Mucosa of descending colon (tissue), 3 donors: ENCODE measurements at places on chromosomes 6 and 20.

DNA sequence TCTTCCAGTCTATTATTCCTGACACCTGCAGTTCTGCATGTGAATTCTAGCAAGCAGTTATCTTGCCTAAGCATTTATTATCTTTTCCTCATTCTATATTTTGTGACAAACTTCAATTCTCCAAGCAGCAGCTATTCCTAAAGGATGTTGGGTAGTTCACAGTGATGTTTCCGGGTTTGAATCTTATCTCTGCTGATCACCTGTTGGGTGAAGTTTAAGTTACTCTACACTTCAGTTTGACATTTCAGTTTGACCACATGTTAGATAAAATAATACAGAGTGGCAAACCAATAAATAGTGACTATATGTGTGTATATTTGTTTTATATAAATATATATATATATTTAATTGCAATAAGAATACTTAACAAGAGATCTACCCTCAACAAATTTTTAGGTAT, 168.6 kb downstream of the ADGRG6 start:
- no peak for DNase-seq

- peak; percentile 95 for DNase-seq
Measured at GRCh38 chr20:35616465-35617396, 1.1 kb downstream of the SPAG4 start.

- DNase-seq, result no peak
Measured at GRCh38 chr6:62711750-62712149, 425.7 kb upstream of the KHDRBS2 start.

DNA sequence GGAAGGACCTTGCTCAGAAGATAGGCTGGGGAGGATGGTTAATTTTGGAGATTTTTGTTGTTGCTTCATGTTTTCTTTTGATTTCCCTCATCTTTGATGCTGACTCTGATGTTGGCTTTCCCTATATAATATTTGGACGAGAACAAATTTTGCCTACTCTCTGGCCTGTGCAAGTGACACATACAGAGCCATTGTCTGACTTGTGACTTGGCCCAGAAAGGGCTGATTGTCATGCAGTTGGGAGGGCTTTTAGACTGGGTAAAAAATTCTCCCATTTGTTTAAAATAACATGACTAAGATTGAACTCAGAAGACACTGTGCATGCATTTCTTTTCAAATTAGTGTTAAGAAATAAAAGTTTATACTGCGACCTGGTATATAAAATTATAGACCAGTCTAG, 98.6 kb upstream of the SUPT3H start:
- no peak for DNase-seq

DNA sequence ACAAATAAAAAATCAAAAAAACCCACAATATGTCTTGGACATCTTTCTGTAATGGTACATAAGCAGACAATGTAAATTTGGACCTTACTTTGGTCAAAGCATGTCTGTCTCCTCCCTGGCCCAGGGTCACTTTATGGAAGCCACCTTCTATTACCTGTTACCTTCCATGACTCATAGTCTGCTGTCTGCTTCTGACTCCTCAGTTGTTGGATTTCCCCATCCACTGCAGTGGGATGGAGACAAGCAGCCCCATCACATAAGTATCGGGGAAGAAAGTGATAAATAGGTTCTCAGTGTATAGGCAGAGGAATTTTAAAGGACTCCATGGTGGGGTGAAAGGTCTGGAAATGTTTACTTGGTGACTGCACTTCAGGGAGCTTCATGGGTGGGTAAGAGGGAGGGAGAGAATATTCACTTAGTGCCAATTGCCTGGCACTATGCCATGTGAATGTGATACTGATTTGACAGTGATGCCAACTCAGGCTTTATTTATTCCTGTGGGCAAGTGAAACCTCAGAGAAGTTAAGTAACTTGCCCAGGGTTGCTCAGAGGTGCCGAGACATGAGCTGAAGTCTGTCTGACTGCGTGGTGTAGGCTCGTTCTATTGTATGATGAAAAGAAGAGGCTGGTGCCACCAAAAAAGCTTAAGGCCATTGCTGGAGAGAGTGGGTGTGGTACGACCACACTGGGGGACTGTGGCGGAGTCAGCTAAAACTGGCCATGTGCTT, 175.6 kb upstream of the RNF24 start:
- DNase-seq, result no peak

DNA sequence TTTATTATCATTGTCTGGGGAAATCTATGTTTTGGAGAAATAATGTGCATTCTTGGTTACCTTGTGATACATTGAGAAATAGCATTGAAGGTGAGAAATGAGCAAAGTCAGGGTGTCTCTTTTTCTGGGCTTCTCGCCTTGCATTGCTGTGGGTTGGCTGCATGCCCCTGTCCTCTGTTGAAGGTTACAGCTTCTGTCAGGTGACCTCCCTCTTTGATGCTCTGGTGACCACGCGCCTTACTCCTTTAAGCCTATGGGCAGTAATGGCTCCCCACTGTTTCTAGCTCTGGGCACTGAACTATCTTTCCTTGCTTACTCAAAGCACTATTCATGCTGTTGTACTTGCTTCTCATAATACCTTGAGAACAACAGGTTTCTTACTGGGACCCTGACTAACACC, 14.6 kb downstream of the ADGRB3 start:
- DNase-seq, result no peak

DNA sequence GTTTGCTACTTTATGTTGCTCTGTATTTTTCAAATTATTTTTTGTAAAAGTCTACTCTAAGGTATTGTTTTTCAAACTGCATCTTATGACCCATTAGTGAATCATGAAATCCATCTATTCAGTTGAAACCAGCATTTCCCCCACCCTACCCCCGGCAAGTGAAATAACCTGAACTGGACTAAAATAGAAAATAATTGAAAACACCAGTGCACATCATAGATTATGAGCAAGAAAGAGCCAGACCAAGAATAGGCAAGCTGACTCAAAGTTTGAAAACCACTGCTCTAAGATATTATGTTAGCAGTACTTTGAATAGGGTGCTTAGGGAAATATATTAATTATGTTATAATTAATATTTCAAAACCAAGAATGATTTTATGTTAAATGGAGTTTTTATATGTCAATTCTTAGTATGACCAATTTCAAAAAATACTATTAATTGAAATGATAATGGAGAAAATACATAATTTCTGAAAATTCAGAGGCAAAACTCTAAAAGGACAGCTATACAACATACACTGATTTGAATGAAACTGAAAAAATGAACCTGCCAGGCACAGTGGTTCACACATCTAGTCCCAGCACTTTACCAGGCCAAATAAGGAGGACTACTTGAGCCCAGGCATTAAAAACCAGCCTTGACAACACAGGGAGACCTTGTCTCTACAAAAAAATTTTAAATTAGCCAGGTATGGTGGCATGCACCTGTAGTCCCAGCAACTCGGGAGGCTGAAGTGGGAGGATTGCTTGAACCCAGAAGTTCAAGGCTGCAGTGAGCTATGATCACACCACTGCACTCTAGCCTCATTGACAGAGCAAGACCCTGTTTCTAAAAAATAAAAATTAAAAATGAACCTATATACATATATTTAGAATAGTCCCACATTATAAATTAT, 112.0 kb downstream of the CDK19 start:
- DNase-seq, result no peak

- DNase-seq, result no peak
Measured at GRCh38 chr20:50608750-50609104, 82.6 kb downstream of the RIPOR3 start.

DNA sequence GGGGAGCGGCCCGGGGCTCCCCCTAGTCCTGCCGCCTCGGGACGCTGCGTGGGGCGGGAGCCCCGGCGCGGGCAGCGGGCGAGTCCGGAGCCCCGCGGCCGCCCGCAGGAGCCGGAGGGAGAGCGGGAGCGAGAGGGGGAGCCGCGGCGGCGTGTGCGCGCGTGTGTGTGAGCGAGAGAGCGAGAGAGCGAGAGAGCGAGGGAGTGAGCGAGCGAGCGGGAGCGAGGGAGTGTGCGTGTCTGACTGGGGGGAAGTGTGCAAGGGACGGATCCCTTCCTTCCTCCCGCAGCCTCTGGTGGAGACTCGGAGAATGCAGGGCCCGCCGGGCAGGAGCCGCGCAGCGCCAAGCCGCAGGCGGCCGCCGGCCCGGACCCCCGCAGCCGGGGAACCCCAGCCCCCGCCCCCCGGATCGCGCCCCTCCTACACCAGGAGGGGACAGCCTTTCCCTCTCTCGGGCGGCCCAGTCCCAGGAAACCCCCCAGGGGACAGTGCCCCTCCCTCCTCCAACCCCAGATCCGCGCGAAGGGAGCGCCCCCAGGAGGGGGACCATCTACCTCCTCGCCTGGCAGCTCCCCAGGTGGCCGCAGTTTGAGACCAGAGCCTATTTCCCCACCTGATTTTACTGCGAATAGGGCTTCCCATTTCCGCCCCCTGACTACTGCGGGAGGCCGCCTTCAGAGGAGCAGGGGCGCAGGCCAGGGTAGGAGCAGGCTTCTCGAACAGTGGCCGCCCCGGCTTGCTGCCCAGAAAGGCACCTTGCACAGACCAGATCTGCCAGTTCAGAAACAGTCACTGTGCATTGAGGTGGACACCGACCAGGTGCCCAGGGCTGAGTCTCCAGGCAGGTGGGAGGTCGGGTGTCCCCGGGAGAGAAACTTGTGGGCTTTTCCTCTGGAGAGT, at the start of gene CDH22:
Gene CDH22, minus strand, starts transcription at position 241 of the 900 bp plus-strand sequence. CDS start 57,204 bp downstream, outside the sequence.
- DNase-seq, result no peak

- no peak for DNase-seq
Measured at GRCh38 chr20:63765082-63765873, 25.7 kb downstream of the SLC2A4RG start.

DNA sequence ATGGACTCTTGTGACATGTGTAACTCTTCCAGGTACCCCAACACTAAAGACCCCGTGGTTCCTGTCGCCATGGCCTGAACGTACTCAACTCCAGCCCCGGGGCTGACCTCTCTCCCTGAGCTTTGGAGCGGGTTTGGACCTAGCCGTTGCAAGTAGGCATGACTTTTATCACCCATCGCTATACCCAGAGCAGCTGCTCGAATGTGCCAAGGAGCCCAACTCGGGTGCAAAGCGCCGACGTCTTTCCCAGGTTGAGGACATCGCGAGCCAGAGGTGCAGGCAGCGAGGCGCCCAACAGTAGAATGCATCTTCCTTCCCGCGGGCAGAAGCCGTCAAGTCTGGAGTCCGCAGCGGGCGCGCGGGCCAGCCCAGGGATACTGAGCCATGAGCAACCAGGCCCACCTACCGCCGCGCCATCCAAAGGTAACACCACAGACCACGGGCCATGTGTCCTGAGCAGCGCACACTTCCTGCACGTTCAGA, 5.7 kb upstream of the LAMP5 start:
- DNase-seq, result no peak

- DNase-seq, result no peak
Measured at GRCh38 chr6:14478381-14479225, 361.0 kb downstream of the CD83 start.

DNA sequence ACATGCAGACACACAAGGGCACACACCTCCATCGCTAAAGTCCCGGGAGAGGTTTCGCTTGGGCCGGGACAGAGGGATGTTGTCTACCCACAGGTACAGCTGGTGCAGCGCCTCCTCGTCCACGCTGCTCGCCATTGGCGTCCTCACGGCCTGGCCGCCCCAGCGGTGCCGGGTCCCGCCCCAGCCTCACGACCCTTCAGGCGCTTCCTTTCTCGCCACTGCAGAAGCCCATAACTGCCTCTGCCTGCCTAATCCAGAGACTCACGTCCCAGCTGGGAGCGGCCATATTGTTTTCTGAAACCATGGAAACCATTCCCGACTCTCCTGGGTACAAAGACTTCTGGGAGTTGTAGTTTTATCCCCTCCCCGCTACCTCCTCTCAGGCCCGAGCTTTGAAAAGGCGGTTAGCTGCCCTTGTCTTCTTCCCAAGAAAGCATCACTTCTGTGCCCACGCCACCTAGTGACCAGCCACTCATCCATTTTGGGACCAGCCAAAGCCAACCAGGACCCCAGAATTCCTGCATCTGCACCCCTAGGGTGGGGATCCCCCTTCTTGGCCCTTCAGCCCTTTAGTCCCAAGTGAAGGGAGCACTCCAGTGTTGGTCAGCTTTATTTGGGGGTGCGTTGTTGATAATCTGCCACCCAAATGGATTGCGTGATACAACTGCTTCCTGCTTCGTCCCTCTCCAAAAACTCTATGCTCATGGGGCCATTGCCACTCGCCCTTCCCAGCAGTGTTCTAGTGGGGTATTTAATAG, at the start of gene SPEF1:
Gene SPEF1, minus strand, starts transcription at position 296 of the 758 bp plus-strand sequence. Its CDS starts 161 bp downstream, at position 135.
- DNase-seq, result peak; percentile 87

DNA sequence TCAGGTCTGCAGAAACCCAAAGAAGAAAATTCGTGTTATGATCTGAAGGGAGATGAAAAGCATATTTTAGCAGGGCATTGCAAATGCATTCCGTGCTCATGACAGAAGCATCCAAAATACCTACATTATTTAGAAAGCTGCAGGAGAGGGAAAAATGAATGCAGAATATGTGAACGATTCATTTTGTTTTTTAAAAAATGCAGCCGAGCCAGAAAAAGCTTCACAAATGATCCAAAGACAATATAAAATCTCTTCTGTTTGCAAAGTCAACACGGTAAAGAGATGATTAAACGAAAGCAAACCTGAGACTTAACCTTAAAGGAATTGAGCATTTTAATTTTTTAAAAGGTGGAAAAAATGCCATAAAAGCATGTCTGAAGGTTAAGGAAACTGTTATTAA, 136.1 kb upstream of the SULF2 start:
- no peak for DNase-seq

DNA sequence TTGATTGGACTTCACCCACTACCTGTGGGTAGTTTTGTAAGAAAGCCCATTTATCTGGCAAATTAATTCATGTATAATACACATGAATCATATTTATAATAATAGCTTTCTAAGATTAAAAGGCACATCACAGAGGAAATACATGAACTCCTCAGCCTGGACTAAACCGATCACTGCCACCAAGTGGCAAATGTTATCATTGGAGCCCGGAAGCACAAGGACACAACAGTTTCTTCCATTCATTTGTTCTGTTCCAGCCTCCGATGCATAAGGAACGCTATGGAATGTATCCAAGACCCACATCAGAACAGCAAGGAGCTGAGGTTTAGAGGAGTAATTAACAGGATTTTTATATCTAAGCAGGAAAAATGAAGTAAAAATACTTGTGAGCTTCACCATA, 13.9 kb upstream of the IPCEF1 start:
- DNase-seq, result no peak

- DNase-seq, result no peak
Measured at GRCh38 chr6:125095580-125096301, 57.8 kb upstream of the TPD52L1 start.

GRCh38 chr20:46544576-46544975, 5.9 kb downstream of the OCSTAMP start:
- no peak for DNase-seq

GRCh38 chr20:46123482-46124245, 5.5 kb downstream of the CD40 start:
- no peak for DNase-seq

DNA sequence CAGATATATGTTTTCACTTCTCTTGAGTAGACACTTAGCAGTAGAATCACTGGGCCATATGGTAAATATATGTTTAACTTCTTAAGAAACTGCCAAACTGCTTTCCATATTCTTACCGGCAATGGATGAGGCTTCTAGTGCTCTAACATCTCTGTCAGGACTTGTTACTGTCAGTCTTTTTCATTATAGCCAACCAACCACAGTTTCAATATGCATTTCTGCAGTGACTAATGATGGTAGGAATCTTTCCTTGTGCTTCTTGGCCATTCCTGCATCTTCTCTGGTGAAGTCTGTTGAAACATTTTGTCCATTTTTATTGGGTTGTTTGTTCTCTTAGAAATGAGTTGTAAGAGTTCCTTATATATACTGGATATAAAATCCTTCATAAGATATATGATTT, 66.0 kb upstream of the SYNDIG1 start:
- DNase-seq, result no peak
